ENCODE measurements at places on chromosomes 6 and 20.
A peak's percentile ranks its signal among the peaks of the same experiment; 100 is the strongest.

- DNase-seq = no peak
Observed at GRCh38 chr20:60636417-60636816, 615.6 kb upstream of the CDH4 start.

- no peak for DNase-seq
Observed at GRCh38 chr6:51336185-51336584, 517.5 kb downstream of the TFAP2B start.

DNA sequence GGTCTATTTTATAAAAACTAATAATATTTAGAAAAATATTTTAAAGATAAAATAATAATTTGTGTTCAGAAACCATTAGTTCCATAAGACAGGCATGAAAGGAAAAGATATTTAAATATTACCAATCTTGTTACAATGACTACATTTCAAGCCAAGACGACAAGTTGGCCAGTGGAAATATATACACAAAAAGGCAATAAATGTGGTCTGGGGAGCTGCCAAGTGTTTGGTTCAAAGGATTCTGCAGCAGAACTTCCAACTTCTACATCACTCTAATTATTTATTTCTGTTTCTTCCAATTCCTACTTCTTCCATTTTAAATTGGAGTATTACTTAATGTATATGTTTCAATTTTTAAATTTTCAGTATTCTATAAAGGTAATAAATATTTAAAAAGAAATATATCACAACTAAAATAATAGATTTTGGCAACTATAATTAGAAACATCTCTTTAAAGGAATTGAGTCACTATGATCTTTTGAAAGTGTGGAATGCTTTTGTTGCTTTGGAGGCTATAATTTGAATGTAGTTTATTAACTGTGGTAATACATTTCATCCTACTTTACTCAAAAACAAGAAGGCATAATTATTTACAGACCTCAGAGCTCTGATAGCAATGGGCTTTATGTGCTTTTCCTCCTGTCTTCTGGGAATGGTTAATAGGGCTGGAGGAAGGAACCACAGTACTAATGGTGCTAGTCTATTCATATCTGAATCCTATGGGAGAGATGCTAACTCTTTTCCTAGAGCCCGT is 129.7 kb upstream of the FAM184A start:
- DNase-seq = no peak

DNA sequence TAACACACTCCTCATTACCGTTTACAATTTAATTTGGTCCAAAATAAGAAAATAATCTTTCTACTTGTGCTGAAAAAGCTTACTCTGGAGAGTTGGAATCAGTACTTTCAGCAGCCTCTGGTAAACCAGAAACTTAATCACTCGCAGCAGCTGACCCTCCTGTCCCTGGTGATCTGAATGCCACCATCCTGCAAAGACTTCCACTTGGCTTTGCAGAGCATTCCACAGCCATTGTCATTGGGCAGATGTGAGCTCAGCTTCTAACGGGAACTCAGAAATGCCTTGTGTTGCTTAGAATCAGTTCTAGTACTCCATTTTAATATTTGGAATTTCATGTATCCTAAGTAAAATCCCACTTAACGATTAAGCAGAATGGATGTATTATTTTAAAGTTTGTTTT is 59.7 kb downstream of the PHACTR1 start:
- no peak for DNase-seq

GRCh38 chr6:56154076-56154475 is 93.3 kb downstream of the COL21A1 start:
- no peak for DNase-seq

GRCh38 chr6:37531026-37531425 is 31.3 kb upstream of the CCDC167 start:
- no peak for DNase-seq

GRCh38 chr6:42787063-42787472 is 5.2 kb downstream of the BICRAL start:
- DNase-seq = no peak

DNA sequence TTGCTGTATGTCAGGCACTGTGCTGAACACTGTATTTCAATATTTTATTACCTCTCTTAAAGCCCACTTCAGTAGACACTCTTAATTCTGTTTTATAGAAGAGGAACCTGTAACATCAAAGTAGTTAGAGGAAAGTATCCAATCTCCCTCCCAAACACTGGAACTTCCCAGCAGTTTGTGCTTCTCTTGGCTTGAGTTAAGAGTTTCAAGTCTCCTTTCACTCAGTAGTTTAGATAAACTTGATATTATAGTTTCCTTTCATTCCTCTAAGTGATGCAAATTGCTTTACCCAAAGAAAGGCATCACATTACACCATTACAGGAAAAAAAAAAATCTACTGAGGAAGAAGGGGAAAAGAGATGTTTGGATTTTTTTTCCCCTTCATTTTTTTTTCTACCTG is 164.3 kb downstream of the TSHZ2 start:
- no peak for DNase-seq

GRCh38 chr6:21335591-21335990 is 258.0 kb upstream of the SOX4 start:
- DNase-seq = no peak

DNA sequence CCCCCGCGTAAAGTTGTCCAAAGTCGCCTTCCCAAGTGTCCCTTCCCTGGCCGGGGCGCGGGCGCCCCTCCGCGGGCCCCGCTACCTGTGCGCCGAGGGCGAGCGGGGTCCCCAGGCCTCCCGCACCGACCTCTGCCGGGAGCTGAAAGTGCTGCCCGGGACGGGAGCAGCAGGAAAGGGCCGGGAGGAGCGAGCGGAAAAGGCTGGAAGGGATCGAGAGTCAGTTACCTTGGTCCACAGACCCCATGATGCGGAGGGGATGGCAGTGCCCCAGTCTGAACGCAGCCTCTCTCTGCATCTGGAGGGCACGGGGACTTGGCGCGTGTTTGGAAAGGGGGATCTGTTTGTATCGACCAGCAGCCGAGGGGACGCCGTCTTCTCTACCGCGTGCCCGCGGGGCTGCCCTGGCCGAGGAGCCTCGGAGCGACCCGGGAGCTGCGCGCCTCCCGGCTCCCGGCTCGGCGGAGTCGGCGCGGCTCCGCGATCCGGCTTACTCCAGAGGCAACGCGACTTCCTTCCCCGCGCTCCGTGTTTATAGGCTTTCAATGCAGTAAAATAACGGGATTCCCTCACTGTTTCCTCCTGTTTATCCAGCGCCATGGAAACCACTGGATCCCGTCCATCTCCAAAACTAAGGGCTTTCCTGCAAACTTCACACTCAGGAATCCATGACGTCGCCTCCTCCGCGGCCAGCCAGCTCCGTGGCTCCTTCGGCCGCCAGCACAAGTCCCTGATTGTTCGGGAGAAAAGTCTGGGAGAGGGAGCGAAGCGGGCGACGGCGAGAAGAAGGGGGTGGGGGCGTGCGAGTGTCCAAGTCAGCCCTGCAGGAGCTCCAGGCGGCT is 20.0 kb upstream of the NFATC2 start:
- DNase-seq = peak; percentile 73

DNA sequence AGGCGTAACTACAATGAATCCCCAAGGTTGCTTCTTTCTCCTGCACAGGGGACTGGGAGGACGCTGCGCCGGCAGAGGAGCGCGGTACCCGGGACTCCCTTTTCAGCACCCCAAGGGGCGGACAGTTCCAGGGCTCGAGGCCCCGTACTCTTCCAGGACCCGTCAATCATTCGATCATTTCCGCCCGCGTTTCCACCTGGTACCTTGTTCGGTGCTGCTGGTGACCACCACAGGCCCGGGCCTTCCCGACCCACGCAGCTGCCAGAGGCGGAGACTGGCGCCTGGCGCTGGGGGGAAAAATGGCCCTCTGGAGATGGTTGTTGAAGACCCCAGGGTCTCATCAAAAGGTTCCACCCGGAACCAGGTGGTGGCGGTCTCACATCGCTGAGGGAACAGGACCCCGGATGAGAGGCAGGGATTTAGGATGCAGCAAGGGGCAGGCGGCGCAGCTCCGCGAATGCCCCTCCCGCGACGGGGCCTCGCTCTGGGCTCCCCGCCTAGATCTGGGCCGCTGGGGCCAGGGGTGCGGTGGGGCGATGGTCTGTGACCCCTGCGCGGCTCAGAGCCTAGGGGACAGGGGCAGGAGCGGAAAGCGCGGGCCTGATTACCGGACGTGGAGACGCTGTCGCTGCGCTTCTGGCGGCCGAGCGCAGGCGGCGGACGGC is 744 bp downstream of the VSX1 start:
- DNase-seq = no peak

GRCh38 chr6:34697904-34698559 is 1.5 kb upstream of the ILRUN start:
- DNase-seq = no peak

DNA sequence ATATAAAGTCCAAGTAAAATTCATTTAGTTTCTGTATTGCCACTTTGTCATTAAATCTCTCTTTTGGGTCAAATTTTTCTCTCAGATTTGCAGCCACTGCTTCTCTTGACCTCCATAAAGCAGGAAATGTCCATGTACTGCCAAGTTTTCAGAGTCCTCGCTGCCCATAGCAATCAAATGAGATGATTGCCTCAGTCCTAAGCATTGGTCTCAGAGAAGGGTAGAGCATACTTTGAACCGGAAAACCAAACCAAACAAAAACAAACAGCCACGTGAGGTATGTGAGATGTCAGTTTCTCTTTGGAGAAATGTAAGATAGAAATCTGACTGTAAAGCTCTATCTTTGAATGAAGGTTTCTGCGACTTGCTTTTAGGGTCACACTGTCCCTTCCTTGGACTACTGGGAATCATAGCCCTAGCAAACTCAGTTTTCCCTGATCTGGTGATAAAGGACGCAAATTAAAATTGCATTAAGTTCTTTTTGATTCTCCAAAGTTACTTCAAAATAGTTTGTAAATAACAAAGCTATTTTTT is 505.4 kb upstream of the CITED2 start:
- DNase-seq = no peak

DNA sequence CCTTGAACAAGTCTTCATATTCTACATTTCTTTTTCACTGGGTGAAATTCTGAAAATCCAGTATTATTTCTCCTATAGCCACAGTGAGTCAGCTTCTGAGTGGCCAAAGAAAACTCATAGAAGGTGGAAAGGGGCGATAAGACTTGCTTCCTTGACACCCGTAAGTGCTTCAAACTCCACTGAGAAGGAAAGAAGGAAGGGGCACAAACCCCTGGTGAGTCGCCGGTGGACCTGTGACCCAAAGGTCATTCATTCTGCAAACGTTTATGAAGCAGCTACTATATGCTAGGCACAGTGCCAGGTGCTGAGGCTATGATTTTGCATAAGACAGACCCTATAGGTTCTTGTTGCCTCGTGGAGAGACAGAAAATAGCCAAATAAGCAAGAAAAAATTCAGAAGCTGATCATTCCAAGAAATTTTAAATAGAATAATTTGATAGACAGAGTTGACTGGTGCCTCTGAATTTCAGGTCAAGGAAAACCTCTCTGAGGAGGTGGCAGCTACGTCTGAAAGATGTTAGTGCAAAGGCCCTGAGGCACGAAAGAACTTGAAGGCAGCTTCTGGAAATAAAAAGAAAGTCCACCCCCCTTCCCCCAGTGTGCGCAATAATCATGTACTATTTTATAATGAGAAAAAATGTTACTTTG is 118.2 kb downstream of the CD24 start:
- no peak for DNase-seq

GRCh38 chr6:170360476-170360875 is 53.9 kb downstream of the FAM120B start:
- DNase-seq = no peak

GRCh38 chr20:54711071-54711470 is 235.7 kb downstream of the DOK5 start:
- DNase-seq = no peak

GRCh38 chr6:149111556-149112115 is 205.9 kb upstream of the TAB2 start:
- DNase-seq = no peak

DNA sequence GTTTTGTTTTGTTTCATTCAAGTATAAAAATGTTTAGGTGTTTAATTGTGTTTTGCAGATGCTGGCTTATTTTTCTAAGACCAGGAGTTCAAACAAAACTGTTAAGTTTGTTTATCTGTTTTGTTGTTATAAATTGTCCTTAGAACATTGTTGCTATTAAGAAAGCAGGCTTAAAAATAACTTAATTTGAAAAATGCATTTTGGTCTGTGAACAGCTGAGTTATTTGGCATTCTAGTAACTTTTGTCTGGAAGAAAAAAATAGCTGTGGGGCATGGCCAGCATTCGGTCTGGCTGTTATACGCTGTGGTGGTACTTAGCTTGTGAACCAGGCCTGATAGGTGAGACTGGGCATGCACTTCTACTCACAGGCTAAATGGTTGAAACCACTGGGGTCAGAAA is 37.8 kb downstream of the SLX4IP start:
- no peak for DNase-seq

GRCh38 chr6:1390133-1390945 is 963 bp downstream of the FOXF2 start:
- DNase-seq = no peak

DNA sequence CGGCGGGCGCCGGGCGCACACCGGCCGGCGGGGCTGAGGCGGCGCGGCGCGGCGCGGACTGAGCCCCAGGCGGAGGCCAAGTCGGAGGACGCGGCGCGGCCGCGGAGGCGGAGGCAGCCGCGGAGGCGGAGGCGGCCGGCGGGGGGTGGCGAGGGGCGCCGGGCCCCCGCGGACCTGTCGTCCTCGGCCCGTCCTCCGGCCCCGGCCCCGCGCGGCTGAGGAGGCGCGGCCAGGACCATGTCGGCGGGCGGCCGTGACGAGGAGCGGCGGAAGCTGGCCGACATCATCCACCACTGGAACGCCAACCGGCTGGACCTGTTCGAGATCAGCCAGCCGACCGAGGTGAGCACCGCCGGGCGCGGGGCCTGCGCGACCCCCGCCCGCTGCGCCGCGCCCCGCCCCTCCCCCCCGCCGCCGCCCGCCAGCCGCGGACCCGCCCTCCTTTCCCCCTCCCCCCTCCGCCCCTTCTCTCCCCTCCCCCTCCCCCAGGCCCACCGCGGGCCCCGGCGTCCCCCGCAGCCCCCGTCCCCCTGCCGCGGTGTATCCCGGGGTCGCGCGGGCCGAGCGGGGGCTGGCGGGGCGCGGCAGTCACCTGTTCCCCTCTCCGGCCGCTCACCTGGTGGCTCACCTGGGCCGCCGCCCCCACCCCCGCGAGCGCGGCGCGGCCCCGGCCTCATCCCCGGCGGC is at the start of gene AFDN:
Gene AFDN (plus strand): TSS at position 16 of the 687 bp plus-strand sequence. CDS start 222 bp downstream, at position 238.
- DNase-seq = no peak

DNA sequence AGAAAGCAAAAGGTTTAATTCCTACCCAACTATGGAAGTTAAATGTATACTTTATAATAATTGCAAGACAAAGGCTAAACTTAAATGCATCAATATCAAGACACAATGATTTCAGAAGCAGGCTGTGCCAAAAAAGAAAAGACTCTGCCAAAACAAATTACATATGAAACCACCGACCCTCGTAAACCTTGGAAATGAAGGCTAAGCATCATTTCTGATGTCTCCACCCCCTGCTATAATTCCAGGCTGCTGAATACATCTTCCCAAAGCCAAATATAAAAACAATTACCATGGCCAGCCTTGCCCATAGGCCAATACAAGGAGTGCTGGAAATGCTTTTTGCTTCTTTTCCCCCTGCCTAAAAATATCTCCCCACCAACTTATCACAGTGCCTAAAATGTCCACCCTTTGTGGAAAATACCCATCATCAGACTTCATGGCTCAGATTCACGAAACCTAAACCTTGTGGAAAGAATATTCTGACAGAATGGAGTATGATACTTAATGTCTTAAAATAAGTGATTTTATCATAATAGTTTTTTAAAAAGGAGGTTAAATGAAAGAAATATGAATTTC is 37.4 kb downstream of the RCAN2 start:
- no peak for DNase-seq

Measured in putamen (tissue), 1 donor.